ENCODE measurements at places on chromosomes 1 and 21.

DNA sequence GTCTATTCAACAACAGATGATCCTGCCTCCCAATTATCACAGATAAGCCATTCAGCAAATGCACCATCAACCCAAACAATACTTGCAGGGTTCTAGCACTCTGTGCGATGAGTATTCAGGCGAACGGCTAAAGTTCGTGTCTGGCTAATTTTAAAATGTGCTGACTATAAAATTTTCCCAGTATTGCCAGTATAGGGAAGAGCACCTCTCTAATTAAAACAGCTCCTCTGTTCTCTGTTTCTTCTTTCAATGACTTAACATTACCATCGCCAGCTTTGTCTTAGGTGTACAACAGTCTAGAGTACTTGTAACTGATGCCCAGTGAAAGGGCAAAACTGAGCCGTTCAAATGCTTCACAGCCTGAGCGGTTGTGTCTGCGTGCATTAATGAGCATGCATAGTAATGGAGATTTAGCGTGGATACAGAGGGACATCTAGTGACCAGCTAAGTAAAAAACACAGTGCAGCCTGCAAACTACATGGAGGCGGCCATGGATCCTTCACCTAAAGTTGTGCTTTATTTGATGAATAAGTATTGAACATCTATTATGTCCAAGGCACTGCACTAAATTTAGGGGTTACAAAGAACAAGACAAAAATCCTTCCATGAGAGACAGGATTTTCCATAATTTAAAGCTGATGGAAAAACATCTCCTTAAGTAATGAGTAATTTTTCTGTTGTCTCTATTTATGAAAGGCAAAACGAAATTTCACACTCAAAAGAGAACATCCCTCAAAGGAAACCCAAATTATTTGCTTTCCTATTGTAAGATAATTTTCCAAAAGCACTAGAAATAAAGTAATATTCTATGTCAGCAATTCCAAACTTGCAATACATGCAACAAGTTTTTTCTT lies 120.0 kb downstream of the SETD4 start:
- DNase-seq: peak; percentile 64

- peak; percentile 55 for DNase-seq
Observed at GRCh38 chr1:244341455-244342450, 110.0 kb downstream of the ADSS2 start.

DNA sequence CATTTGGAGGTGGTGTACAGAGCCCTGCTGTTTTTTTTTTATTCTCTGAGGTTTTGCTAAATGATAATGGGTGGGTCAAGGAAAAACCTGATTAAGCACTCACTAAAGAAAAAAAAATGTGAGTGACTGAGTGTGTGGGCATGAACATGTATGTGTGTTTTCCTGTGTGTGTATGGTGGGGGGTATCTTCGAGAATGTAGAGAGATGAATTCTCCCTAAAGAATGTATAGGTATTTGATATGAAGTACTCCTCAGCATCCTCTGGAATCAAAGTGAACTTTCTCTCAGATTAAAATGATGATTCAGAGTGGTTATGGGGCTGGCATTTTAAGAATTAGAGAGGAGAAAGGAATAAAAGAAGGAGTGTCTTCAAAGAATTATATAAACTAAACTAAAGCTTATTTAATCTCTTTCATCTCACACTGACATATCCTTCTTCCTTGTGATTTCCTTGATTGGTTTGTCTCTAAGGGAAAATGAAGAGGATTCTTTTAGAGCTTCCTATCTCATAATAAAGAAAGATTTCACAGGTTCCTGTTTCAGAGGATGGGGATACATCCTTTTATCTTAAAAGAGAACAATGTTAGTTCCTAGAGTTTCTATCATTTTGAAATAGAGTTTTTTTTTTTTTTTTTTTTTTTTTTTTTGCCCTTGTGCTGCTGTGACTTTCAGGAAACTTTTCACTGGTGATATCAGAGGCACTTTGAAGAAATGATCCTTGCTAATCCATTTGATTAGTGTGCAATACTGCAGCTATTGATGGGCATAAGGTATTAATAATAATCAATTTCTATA lies 23.9 kb downstream of the S1PR1 start:
- DNase-seq: no peak

DNA sequence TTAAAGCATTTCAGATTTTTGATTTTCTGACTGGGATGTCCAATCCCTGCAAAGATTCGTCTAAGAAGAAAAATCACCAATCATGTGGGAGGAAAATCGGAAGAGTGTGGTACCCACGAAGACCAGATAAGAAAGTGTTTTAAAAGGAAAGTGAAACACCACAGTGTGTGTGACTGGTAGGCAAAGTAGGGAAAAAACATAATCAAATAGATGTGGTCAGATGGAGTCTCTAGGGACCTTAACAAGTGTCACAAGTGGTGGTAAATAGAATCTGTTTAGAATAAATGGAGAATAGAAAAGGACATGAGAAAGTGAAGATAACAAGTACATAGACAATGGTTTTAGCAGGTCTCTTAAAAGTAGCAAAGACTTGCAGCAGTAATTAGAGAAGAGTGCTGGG lies 154.6 kb downstream of the SLC30A10 start:
- DNase-seq: no peak

GRCh38 chr1:221397141-221397540 lies 344.7 kb downstream of the DUSP10 start:
- DNase-seq: no peak

Data from ACHN (cell line).